ENCODE measurements at places on chromosomes 2 and 18. TPM values are rescaled to one million over a fixed set of nuclear protein-coding genes. Genes with fewer than 3 reads are reported as not detected.

Gene ZNF385B
- total RNA-seq: 2.4 TPM

DNA sequence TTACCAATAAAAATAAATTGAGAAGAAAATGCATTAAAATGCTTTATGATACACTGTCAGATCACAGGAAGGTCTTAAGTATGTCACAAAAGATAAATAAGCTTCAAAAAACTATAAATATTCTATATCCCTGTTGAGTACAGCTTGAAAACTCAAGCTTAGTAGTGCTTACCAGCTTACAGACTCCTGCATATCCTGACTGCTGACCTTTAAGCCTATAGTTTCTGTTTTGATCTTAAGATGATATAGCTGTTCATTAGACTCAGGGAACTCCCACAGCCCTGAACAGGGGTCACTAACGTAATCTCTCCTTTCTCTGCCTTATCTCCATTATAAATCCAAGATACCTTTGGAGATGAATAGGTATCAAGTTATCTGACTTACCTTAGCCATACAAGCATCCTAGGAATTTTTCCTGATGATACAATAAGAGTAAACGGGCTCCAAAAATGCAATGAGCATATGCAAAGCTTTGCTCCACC lies 93.7 kb upstream of the RBBP8 start:
- DNase-seq: no peak

Gene ECEL1
- 1.0 TPM for total RNA-seq

- no peak for DNase-seq
Observed at GRCh38 chr2:171087547-171087946, 73.1 kb downstream of the TLK1 start.

- no peak for DNase-seq
Observed at GRCh38 chr18:55090564-55091188, 131.4 kb upstream of the CCDC68 start.

DNA sequence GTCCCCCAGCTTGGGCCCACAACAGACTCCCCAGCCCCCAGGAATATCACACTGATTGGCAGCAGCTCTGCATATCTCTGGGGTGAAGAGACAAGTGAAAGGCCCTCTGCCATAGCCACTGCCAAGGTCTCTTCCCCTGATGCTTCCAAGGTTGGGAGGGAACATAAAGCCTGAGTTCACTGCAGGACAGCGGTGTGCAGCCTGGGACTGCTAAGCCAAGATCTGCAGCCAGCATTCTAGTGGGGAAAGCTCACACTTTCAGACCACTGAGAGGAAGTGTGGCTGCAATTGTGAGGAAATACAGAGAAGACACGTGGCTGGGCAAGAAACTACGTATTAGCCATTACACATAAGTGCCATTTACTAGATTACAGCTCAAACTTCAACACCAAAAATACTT lies 100.7 kb downstream of the MAIP1 start:
- DNase-seq: no peak

Gene SH3RF3
- total RNA-seq: 2.1 TPM

DNA sequence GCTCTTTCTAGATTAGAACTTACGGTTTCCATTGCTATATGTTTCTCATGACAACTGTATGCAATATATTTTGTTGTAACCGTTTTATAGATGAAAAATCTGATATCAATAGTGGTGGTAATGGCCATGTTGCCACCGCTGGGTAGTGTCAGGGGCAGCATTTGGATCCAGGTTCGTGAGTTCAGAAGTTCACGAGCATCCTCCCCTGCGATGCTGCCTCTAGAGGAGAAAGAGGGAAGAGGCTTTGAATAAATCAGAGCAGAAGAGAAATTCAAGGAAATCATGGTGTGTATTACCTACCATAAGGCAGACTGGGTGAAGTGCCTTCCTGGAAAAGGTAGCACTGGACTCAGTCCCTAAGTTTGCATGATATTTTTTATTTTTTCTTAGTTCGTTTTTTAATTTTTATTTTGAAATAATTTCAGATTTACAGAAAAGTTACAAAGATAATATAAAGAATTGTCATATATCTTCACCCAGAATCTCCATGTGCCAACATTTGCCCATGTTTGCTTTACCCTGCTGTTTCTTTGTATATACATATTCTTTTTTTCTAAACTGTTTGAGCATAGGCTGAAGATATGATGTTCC lies 3.3 kb upstream of the ZBTB7C start:
- DNase-seq: peak; percentile 58
